ENCODE measurements at places on chromosomes 4 and X.

DNA sequence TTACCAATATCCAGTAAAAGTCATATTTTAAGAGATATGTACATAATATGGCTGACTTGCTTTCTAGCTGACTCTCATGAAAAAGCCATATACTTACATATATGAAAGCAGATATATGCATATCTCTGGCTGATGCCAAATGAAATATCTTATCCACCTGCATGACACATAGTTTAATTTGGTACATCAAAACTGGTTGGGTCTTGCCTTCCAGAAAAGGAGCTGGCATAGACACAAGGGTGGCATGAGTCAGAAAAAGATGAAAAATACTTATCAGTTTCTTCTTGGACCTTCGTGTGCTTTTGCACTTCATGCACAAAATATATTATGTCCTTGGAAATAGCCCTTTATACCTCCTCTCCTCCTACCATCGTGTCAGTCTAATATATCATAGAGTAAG lies 32.1 kb downstream of the TIGD4 start:
- no peak for DNase-seq

- no peak for DNase-seq
Observed at GRCh38 chr4:84786478-84786877, 180.0 kb downstream of the WDFY3 start.

GRCh38 chrX:10168226-10168625 lies 11.5 kb downstream of the CLCN4 start:
- DNase-seq, result no peak

DNA sequence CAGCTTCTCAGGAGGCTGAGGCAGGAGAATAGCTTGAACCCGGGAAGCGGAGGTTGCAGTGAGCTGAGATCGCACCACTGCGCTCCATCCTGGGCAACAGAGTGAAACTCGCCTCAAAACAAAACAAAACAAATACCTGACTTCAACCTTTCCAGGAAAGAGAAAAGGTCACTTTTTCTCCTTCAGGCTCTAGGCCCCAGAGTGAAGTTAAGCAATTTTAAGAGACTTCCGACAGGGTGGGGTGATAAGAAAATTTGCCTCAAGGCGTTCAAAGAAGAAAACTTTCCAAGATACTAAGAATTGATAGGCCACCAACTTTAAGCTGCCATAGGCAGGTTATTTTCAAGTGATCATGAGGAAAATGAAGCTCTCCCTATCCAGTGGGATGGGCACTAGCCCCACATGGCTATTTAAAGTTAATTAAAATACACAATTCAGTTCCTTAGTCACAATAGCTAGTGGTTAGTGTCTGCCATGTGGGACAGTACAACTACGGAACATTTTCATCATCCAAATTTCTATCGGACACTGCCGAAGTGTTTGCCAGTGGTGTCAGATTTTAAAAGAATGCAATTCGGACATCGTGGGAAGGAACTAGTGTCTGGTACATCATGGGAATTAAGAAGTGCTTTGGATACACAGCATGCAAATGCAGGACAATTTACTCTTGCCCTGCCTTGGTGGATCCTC lies 33.0 kb downstream of the SMS start:
- DNase-seq, result no peak

DNA sequence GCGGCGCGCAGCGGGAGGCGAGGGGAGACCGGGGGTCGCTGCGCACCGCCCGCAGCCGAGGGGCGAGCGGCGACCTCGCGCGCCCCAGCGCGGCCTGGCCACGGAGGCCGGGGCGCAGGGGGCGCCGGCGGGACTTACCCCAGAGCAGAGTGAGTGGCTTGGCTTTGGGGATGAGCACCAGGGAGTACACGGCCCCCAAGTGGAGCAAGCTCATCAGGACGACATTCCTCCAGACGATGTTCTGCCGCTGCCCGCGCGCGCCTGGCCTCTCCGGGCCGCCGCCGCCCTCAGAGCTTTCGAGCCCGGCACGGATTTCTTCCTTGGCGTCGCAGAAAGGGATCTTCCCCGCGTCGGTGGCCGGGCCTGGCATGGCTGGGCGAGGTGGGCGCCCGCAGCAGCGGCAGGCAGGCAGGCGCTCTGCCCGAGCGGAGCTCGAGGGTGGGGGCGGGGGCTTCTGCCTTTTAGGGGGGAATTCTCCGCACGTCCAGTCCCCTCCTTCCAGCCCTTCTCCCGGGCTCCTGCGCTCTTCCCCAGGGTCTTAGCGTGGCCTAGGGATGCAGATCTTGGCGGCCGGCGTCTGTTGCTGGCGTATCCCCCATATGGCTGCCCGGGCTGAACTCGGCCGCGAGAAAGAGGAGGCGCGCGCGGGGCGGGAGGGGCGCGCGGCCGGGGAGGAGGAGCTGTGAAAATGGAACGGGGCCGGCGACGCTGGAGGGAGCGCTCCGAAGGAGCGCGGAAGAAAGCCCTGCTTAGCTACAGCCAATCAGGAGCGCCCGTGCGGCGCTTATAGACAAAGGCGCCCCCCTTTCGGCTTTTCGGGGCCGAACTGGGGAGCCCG lies at the start of gene SCD5:
Gene SCD5, minus strand, starts transcription at position 629 of the 838 bp plus-strand sequence. Its CDS starts 259 bp downstream, at position 370.
- peak; percentile 44 for DNase-seq

DNA sequence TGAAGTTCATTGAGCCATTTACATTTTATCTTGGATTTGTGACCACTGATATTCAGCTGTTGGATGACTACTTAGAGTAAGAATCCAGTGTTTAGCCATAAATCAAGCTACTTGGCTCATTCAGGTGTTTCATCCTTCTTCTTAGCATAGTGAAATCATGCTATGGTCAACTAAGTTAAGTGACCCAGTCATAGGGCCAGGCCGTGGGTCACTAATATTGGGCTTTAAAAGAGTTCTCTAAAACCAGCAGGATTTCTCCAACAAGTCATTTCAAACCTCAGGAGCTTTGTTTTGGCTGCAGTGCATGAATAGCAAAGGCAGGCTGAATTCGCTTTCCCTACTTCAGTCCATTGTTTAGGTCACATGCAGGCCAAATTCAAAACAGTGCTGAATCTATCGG lies 181.0 kb downstream of the MAML3 start:
- DNase-seq, result no peak

- DNase-seq, result no peak
Observed at GRCh38 chrX:55142206-55142918, 53.5 kb downstream of the PAGE2 start.

DNA sequence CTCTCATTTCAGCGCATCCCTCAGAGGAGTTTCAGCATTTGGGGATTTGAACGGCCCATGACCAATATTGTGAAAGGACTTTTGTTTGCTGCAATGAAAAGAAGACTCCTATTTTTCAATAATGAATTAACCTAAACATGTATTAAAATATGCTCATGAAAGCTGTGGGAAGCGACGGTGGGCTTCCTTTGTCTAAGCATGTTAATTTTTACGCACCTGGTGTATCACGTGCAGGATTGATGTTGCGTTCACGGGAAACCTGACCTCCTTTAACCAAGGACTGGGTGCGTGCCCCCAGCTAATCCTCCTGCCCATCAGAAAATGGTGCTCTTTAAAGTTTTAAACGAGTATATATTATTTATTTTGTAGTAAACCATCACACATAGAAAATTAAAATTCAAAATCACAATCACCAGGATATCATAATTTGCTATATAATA lies 590 bp upstream of the CCDC110 start:
- no peak for DNase-seq
